ENCODE measurements at places on chromosomes 3 and 15.

- DNase-seq, result no peak
Measured at GRCh38 chr3:158347966-158348365, 223.0 kb upstream of the MLF1 start.

GRCh38 chr3:52077925-52078324 lies 21.6 kb upstream of the DUSP7 start:
- no peak for DNase-seq

DNA sequence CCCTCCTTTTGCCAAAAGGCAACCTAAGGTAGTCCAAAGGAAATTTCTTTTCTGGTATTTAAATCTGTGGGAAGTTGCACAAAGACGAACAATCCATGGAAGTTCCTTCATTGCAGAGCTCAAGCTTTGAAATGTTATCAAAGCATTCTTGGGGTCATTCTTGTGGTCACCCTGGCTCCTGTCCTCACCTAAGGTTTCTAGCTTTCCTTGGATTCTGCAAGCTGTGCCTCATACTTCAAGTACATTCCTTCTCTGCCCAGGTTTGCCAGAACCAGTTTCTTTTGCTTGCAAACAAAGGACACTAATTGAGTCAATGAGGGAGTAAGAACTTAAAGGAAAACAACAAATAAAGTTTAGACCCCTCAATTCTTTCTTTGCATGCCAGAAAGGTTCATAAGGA lies 329.8 kb upstream of the PDZRN3 start:
- DNase-seq, result no peak

DNA sequence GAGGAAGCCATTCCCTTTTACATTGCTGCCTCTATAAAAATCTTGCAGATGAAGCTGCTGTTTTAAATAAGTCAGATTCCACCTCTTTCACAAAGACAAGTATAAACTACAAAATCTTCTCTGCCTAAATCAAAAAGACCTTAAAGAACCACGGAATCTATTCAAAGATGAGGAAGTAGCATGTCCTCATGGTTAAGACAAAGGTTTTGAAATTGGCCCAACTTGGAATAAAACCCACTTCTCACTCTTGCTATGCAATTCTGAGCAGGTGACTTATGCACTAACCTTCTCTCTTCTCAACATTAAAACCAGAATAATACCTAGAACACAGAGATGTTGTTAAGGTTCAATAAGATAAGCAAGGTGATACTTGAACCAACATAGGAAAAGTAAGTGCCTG lies 97.6 kb downstream of the FOXP1 start:
- DNase-seq, result no peak

DNA sequence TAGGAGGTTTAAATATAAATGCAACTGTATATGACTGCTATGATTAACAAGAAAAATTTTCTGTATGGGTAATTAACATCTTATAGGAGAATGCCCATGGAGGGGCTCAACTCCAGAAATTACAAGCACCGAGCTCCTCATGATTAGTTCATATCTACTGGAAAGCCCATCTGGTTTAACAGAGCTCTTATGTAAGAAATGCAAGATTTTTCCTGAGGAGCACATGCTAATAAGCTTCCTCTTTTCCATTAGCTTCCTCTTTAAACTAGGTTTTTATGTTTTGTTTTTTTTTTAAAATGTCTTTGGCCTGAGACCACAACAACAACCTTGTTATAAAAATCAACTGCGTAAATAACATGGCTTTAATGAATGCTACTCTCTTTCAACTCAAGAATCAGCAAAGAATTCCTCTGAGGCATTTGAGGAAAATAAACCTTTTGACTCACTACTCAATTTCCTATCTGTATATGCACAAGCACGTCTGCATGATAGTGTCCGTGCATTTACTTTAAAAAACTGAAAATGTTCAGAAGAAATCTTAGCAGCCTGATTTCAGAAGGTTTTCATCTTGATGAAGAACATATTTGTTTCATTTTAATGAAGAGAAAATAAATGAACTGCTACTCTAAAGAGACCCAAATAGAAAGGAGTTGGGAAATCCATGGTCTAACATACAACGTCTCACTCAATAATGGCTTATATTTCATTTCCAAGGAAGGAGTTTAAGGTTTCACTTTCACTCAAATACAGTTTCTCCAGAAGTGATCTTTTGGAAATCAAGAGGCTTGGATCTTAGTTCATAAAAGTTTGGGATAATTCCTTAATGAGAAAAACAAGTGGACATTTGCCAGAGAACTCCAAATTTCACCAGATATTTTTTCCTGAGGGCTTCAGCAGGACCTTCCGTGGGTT lies 180.8 kb downstream of the KCNAB1 start:
- no peak for DNase-seq

GRCh38 chr15:38768970-38769369 lies 204.4 kb upstream of the RASGRP1 start:
- DNase-seq, result no peak

DNA sequence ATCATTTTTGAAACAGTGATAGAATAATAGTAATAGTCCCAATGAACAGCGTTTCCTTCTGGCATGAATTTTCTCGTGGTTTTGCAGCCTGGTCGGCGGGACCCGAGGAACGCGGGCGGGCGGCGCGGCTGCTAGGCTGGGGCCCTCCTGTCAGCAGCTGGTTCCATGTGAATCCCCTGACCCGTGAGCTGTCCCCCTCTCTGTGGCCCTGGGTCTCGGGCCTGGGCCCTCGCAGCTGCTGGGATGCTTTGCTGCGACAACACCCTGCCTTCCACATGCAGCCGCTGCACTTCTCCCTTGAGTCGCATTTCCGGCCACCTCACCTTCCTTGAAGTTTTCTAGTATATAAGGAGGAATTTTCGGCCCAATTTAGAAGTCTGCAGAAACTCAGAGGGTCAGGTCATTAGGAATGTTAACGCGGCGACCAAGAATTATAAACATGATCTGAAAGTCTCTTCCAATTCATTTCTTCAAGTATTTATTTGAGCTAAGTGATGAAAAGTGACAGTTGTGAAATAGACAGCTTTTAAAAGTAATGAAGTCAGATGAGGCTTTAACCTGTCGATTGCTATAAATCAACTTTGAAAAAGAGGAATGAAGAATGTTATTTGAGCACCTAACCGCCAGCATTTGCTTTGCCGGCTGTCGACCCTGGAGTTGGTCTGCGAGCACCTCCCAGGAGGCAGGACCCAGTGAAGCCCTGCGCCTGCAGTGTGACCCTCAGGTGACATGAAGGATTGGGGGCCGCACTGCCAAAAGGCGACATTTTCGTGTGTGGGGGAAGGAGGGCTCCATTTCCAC lies 27.7 kb downstream of the NR2F2 start:
- DNase-seq, result no peak

- DNase-seq, result no peak
Measured at GRCh38 chr3:39879581-39879980, 70.2 kb downstream of the MYRIP start.

DNA sequence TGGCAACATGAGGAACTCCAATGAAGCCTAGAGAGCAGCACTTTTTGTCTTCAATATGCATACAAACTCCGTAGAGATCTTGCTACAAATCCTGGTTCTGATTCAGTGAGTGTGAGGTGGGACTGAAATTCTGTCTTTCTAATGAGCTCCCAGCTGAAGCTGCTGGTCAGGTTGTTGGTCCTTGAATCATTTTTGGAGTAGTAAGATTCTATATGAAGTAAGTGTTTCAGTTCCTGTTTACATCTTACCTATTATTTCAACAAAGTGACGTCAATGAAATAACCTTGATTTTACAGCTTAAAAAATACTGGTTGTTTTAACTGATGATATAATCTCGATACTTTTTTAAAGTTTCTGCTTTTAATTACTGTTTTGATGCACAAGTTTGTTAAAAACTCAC lies 33.9 kb downstream of the SHQ1 start:
- no peak for DNase-seq

GRCh38 chr3:192794216-192794615 lies 66.9 kb upstream of the FGF12 start:
- no peak for DNase-seq

Data from stimulated activated CD8-positive, alpha-beta memory T cell treated with anti-CD3 and anti-CD28 coated beads, Interleukin-4, amount 100 ng/mL, for 48 hours (primary cell).